Esophagus squamous epithelium (tissue), 5 donors: ENCODE measurements at places on chromosomes 13 and 19.

- DNase-seq = no peak
These were observed 132.9 kb upstream of the SERP2 start for GRCh38 chr13:44240611-44241145.

DNA sequence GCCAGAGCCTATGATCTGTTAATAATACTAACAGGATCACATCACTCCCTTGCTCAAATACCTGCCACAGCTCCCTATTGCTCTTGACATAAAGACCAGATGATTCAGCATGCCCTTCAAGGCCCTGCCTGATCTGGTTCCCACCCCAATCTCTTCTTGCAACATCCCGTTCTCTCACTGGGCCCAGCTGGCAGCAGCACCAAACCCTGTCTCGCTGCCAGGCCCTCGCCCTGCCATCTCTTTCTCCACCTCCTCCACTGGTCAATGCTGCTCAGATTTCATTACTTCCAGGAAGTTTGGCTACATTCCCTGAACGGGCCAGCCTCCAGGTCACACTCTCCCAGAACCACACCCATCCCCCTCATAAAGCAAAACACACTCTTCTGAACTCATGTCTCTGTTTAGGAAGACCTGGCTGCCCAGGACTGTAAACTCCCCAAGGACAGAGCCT lies 8.6 kb upstream of the BCAT2 start:
- no peak for DNase-seq

GRCh38 chr19:56400485-56400884 lies 3.6 kb upstream of the ZNF583 start:
- no peak for DNase-seq

DNA sequence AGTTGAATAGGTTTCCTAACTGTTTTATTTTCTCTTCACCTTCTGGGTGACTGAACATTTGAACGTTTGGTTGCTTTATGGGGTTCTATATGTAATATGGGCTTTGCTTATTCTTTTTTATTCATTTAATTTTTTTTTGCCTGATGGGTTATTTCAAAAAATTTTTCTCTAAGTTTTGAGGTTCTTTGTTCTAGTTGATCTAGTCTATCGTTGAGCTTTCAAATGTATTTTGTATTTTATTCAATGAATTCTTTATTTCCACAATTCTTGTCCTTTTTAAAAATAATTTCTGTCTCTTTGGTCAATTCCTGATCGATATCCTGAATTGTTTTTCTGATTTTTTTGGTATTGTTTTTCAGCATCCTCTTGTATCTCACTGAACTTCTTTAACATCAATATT lies 239.5 kb upstream of the PCDH9 start:
- no peak for DNase-seq

- DNase-seq = no peak
These were observed 207.1 kb upstream of the PCDH9 start for GRCh38 chr13:67437244-67437643.

- peak; percentile 55 for DNase-seq
These were observed 767 bp downstream of the ABCA7 start for GRCh38 chr19:1040476-1041271.

DNA sequence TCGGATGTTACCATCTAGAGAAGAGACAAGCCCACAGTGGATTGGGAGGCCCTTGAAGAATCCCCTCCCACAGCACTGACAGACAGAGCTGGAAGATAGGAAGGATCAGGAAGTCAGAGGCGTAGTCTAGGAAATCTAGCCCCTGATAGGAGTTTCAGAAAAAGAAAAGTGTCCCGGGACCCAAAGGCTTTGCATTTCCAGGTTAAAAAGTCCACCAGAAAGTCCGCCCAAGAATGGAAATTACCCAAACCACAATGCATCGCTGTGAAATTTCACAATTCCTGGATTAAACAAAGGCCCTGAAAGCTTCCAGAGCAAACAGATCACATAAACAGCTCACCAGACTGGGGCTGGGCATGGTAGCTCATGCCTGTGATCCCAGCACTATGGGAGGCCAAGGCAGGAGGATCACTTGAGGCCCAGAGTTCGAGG lies 146.9 kb downstream of the KDM4B start:
- no peak for DNase-seq

- DNase-seq = peak; percentile 53
These were observed 26.1 kb downstream of the GAS6 start for GRCh38 chr13:113837560-113838355.

- DNase-seq = no peak
These were observed 880 bp upstream of the TMEM160 start for GRCh38 chr19:47049307-47049700.

- no peak for DNase-seq
These were observed 143.4 kb downstream of the URI1 start for GRCh38 chr19:30085394-30085793.

- no peak for DNase-seq
These were observed 2.0 kb downstream of the MED25 start for GRCh38 chr19:49820125-49820524.

DNA sequence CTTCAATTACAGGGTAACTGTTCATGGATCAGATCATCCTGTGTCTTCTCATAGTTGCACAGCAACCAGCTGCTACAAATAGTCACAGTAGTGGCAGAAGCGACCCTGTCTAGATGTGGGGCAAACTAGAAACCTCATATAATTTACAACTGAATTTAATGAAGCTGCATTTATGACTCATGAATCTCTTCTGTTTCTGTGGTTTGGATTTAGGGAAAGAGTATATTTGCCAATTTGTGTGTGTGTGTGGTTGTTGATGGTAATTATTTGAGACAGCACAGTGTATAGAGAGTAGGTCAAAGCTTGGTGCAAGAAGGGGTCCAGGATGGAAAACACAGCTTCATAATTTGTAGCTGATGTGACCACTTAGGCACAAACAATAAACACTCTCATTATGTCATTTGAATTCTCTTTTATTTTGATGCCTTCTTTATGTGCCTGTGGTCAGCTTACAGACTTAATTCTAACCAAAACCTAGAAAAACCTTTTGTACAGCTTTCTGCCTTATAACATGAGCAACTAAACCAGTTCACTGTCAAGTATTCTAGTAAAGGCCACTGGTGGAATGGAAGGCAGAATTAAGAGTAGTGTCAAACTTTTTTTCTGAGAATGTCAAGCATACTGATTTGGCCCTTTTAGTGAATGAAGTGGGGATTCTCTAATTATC lies 218.1 kb downstream of the TBC1D4 start:
- DNase-seq = no peak

GRCh38 chr13:20553311-20553710 lies 13.6 kb upstream of the IFT88 start:
- no peak for DNase-seq

GRCh38 chr19:11268783-11269267 lies 6.5 kb upstream of the DOCK6 start:
- no peak for DNase-seq

- no peak for DNase-seq
These were observed 21.6 kb downstream of the VASP start for GRCh38 chr19:45528744-45529419.

GRCh38 chr13:38980750-38981078 lies 9.9 kb downstream of the STOML3 start:
- no peak for DNase-seq

GRCh38 chr13:105196052-105196451 lies 1339.4 kb downstream of the EFNB2 start:
- no peak for DNase-seq

DNA sequence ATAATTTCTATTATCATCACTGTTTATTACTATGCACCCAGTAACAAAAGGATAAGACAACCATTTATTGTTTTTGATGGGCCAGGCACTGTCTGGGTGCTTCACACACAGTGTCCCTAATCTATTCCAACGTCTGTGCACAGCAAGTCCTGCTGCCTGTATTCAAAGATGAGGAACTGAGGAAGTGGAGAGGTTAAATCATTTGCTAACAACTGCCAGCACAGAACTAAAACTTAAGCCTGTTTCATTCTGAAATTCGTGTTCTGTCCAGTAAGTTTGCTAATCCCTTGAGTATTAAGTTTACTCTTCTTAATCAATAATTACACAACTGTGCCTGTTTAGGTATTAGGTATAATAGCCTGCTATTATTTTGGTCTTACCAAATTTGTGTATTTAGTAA lies 41.9 kb downstream of the TEX26 start:
- no peak for DNase-seq

GRCh38 chr19:49474542-49474924 lies 518 bp downstream of the FLT3LG start:
- no peak for DNase-seq

- no peak for DNase-seq
These were observed 3.2 kb downstream of the IFNL1 start for GRCh38 chr19:39299404-39299803.

GRCh38 chr19:40503320-40503695 lies 36.5 kb downstream of the SPTBN4 start:
- DNase-seq = no peak

DNA sequence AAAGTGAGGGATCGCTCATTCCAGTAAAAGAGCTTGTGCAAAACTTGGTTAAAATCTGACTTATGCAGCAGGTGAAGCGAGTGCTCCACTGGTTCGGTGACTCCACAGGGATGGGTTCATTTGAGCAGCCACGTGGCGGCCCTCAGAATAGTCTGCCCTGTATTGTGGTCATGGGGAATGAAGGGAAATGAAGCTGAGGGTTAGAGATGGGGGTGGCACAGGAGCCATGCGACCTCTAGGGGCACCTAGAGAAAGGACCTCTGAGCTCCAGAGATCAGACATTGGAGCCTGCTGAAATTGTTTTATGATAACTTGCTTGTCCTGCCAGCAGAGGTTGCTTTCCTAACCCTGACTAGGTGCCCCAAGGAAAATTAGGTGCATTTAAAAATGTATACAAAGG lies 26.6 kb downstream of the CBY2 start:
- DNase-seq = no peak

- DNase-seq = no peak
These were observed 204.7 kb downstream of the SHISA2 start for GRCh38 chr13:25847145-25847544.

- DNase-seq = no peak
These were observed 228.3 kb upstream of the IRS2 start for GRCh38 chr13:110014719-110015118.

- no peak for DNase-seq
These were observed 46.2 kb upstream of the RFXAP start for GRCh38 chr13:36772853-36773252.

DNA sequence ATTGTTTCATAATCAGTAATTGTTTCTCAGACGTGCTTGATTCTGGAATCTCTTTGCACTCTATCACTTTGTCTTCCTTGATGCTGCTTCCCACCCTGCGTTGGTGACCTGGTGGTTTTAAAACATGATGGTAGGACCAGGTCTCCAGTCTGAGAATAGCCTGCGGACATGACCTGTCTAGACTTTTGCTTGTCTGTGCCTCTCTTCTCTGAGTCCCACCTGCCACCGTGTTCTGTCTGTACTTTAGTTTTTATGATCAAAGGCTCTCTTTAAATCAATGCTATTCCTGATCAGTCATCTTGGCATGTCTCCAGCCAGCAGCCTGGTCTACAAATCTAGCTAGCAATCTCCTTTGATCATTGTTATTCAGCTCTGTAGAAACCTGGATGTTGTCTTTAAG lies 933.9 kb downstream of the DIAPH3 start:
- DNase-seq = no peak

- no peak for DNase-seq
These were observed 1.4 kb downstream of the ECH1 start for GRCh38 chr19:38830039-38830733.

DNA sequence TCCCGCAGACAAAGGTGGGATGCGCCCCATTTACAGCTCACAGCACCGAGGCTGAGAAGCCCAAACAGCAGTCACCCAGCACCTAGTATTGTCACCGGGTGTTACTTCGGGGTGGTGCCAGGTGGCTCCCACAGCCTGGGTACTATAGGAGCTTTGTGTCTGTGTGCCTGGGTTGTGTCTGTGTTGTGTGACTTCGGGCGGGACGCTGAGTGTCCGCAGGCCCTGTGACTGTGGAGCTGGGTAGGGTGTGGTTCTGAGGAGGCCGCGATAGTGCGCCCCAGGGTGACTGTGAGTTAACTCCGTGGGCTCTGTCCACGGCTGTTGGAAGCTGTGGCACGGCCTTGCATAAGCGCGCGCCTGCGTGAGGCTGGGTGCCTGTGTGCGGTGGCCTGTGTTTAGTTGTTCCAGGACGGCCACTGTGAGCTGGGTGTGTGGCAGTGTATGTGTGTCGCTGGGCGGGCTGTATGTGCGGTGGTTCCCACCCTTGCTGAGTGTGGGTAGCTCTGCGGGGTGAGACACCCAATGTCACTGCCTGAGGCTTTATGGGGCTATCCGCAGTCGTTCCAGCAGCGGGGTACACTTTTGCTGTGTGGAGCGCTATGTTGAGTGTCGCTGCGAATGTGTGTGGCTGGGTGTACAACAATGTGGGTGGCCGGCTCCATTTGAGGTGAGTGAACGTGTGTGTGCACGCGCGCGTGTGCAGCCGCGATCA lies 559 bp upstream of the SSBP4 start:
- DNase-seq = no peak

DNA sequence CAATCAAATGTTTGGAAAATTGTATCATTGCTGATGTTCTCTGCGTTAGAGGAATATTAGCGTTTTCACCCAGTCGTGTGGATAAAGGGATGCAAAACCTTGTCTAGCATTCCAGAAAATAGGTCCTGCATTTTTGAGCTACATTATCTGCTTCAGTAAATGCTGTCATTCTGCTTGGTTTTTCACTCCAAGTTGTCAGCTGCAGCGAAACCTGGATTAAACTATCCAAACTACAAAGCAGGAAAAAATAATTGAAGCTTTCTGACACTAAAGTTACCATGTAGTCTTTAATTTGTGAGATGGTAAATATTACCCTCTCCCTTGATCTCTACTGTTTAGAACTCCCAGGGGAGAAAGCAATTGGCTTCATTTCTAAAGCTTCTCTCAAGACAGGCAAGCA lies 1795.5 kb upstream of the PRR20A start:
- DNase-seq = no peak

GRCh38 chr19:18423258-18424020 lies 4.2 kb downstream of the SSBP4 start:
- no peak for DNase-seq

- DNase-seq = no peak
These were observed 2.1 kb upstream of the DPY19L3 start for GRCh38 chr19:32403291-32403995.

DNA sequence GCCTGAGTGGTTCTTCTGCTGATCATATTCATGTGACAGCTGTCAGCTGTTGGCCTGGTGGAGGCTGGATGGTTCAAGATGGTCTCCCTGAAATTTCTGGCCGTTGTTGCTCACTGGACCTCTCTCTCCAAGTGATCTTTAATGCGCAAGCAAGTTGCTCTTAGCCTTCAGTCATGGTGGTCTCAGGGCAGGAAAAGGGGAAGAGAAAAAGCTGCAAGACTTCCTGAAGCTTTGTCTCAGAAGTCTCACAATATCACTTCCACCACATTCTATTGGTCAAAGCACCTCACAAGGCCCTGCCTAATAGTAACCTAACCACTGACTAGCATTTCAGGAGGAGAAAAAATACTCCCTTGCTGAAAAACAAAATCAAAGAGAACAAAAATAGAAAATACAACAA lies 1.6 kb upstream of the ZNF567 start:
- no peak for DNase-seq

DNA sequence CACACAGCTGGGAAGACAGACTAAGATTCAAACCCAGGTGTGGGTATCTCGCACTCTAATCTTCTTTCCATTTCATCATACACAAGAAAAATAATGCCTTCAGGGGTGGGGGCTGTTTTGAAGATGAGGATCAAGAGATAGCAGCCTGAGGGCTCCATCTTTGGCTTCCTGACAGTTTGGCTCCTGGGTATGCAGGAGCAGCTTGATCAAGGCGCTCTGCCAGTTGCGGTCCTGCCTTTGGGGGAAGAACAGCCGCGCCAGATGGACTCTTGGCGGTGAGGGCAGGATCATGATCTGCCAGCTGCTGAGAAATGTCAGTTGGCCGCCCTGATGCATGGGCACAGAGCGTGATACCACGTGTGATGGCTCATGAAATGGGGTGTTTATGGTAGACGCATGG lies 119.1 kb downstream of the IER2 start:
- DNase-seq = no peak
